ENCODE measurements at places on chromosomes 2 and 18.

DNA sequence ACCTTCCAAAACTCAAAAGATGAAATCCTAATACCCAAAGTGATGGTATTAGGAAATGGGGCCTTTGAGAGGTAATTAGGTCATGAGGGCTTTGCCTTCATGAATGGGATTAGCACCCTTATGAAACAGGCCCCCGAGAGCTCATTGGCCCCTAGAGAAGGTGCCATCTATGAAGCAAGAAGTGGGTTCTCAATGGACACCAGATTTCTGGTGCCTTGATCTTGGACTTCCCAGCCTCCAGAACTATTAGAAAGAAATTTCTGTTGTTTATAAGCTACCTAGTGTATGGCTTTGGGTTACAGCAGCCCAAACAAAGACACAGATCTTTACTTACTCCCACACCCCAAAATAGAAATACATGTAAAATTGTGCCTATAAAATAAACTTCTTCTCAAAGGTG, 45.4 kb downstream of the SOCS6 start:
- no peak for DNase-seq

DNA sequence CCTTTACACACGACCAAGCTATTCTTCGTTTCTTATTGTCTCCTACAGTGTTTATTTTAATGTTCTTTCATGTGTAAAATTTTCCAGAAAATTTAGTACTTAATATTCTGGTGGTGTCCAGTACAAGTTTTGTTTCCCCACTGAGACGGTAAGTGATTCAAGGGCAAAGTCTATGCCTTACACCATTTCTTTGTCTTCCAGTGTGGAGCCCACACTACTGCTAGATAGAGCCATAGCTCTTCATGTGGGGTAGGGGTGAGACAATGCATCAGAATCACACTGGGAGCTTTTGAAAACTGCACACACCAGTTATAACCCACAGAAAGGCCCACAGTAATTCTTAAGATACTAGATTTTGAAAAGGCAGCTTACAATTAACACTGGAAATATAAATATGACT, 125.6 kb downstream of the TDRD15 start:
- no peak for DNase-seq

DNA sequence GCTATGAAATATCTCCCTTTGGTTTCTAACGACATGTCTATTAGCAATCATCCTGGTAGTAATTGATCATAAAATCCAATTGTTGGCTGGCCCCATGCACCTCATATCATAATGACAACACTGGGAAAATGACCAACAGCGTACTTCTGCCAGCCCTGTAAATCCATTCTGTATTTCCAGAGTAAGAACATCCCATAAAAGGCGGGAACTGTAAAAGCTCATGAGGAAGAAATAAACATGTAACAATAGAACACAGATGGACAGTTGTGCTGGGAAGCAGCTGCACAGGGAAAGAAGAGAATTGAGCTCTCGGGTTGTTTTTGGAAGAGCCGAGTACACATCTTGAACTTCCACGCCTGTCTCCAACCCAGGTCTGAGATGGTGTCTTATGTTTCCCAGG, 218.7 kb downstream of the CMPK2 start:
- no peak for DNase-seq

DNA sequence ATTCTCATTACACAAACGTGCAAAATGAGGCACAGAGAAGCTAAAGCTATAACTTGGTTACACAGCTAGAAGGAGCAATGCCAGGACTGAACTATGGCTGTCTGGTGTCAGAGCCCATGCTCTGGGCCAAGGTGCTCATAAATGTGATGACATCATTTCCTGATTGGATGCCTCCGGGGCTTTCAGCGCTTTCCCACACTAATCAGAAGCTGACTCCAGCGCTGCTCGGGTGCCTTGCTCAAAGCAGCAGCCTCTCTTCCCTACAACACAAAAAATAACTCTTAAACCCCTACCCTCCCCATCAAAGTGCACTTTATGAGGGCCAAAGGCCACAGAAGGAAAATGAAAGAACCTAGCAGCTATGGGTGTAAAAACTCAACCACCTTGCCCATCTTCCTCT, 90.7 kb downstream of the STK39 start:
- no peak for DNase-seq

GRCh38 chr2:192978395-192978794, 783.7 kb upstream of the TMEFF2 start:
- DNase-seq = no peak
